ENCODE measurements at places on chromosomes 12 and 14. TPM values are rescaled to one million over a fixed set of nuclear protein-coding genes. Genes with fewer than 3 reads are reported as not detected.

DNA sequence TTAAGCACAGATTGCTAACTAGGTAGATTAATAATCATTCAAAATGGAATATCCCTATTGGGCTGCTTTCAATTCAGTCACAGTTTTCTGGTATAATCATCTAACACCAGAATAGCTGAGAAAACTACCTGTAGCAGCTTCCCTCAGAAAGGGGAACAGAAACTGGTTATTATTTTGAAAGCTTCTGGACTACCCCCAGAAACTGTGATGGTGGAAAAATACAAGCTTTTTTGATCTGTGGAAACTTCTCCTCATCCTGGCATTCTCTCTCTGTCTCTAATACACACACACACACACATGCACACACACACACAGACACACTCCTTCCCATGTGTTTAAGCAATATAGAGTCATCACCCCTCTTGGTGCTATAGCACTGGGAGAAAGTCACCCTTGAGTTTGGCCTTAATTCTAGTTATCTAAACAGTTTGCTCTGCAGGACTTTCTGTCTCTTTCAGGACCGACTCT, 251.5 kb upstream of the LMO3 start:
- no peak for DNase-seq

GRCh38 chr12:27657296-27657695, 39.0 kb upstream of the REP15 start:
- no peak for DNase-seq

Gene TEDC1
- 17.9 TPM for total RNA-seq

- no peak for DNase-seq
Measured at GRCh38 chr14:32022525-32022924, 54.6 kb upstream of the ARHGAP5 start.

Gene GLIPR1L2
- total RNA-seq = not detected

DNA sequence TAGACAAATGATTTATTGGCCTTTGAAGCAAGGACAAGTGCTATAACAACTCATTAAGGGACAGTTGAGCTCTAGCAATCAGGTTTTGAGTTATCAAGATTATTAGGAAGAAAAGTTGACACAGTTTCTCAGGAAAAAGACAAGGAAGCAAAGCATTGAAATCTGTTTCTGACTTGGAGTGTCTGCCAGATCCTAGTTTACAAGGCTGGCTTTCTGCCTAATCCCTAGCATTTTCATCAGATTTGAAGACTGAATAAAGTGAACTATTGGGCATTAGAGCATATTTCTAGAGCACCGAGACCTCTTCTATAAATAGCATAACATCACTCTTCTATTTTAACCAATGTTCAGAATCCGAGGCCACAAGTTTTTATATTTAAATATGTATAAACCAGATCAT, 7.0 kb downstream of the SYT1 start:
- no peak for DNase-seq

Gene SELPLG
- 0.46 TPM for total RNA-seq

Gene SLC7A8
- 200 TPM for total RNA-seq

- peak; percentile 34 for DNase-seq
Measured at GRCh38 chr14:36028218-36028617, 148.3 kb downstream of the PTCSC3 start.

DNA sequence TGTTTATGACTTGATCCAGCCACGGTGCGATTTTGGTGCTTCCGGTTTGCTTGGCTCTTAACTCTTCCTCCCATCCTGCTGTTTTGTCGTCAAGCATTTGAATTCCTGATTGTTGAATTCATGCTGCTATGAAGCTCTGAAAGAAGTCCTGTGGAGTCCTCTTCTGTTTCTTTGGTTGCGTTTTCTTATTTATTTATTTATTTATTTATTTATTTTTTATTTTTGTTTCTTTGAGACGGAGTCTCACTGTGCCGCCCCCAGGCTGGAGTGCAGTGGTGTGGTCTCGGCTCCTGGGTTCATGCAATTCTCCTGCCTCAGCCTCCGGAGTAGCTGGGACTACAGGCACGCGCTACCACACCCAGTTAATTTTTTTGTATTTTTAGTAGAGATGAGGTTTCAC, 3.0 kb upstream of the MTA1 start:
- DNase-seq = no peak

DNA sequence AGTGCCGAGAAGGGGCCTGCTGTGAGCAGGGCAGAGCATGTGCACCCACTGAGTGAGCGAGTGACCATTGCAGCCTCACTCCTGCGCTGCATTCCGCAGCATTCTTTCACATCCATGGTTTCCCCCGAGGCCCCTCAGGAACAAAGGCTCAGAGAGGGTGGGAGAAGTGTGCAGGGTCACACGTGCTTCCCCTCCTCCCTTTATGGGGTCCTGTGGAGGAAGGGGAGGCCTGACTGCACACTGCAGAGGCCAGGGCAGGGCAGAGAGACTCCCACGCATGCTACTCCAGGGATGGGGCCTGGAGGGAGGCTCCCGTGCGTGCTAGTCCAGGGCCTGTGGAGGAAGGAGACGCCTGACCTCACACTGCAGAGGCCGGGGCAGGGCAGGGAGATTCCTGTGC, 63.2 kb downstream of the DIO3 start:
- no peak for DNase-seq

DNA sequence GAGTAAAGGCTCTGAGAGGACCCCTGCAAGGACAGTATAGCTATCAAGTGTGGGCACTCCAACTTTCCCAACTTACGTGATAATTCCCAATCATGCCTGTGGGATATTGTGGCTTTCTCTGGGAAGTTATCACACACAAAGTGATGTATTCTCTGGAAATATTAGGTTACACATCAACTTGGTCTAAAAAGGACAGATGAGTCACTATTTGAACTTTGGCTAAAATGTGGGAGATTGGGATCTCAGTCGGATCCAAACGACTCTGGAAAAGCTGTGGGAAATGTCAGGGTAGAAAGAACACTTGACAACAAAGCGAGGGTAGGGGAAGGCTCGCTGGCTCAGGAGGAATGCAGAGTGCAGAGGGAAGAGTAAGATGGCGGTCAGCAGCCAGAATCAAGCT, 1048.9 kb downstream of the BCL11B start:
- no peak for DNase-seq

DNA sequence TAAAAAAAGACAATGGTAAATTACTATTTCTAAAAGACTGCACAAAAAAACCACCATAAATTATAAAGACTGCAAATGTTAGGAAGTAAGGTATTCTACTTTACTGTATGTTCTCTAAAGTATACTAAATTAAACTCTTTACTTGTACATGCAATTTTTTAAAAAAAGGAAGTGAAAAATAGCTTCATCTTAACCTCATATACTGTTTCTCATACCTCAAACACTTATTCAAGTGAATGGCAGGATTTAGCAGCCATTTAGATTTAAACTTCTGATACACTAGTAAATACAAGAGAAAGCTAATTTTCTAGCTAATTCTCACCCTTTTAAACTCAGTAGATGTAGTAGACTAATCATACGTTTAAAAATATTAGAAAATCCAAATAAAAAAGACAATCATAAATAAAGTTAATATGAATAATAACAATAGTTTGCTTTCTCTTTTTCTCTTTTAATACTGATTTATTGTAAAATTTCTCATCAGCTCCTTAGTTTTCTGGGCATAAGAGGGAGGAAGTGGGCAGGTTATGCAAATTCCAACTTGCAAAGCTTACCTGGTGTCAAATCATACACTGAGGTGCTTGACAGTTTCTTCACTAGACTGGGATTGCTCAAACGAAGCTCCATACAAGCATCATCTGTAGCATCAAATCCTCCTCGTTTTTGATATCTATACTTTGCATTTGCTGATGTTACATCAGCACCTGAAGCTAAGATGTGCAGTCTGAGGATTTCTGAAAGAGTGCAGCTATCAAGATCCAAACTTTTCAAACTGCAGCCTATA, 71.0 kb upstream of the CFL2 start:
- DNase-seq = no peak

Gene TMEM119
- 0.20 TPM for total RNA-seq

DNA sequence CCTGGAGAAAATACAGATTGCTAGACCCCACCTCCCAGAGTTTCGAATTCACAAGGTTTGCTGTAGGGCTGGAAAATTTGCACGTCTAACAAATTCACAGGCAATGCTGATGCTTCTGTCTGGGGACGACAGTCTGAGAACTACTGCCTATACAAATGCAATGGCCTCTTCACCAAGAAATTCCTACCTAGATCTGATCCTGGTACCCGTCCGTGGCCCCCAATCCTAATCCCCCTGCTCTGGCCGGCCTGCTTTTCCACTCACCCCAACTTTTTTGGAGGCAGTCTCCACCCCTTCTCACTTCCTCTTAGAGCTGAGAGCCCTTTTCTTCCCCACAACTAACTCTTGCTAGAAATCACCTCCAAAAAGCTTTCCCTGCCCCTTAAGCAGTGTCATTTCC, 3.1 kb upstream of the SSH1 start:
- no peak for DNase-seq
